ENCODE measurements at places on chromosomes 2 and 18.

DNA sequence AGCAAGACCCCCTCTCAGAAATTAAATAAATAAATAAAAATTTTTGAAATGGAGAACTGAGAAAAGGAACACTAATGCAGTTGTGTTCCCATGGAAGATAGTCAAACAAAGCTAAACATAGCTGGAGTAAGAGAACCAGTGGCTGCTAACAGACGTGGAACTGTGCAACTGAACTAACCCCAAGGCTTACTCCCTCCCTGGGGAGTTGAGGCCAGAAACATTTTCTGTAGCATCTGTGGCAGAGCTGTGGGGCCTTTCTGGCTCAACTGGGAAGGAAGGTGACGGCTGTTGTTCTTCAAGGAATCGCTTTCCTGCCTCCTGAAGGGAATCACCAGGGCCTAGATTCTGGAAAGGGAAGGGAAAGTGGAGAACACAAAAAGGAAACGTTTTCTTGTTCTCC, 53.9 kb upstream of the B3GNT2 start:
- no peak for DNase-seq

DNA sequence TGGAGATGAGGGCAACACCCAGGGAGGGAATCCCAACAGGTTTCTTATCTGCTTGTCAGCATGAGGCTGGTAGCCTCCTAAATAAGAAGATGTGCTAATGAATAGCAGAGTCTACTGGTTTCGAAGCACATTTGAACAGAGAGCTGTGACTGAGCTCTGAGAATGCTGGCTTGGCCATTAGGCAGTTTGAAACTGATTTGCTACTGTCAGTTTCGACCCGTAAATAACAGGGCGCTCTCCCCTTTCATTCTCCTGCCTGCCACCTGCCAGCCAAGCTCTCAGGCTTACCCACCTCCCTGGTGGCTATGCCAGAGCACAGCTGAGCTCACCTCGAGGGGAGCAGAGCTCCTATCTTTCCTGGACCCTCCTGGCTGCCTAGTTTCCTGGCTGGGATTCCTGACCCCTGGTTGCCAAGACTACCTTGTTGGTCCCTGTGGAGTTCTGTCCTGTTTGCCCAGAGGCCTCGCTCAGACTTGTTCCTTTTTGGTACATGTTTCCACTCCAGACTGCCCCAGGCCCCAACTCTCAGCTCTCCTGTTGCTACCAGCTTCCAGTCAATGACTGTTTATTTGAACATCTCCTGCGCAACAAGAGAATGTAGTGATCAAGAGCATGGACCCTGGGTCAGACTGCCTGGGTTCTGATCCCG, 102.3 kb upstream of the ALPP start:
- DNase-seq: no peak

DNA sequence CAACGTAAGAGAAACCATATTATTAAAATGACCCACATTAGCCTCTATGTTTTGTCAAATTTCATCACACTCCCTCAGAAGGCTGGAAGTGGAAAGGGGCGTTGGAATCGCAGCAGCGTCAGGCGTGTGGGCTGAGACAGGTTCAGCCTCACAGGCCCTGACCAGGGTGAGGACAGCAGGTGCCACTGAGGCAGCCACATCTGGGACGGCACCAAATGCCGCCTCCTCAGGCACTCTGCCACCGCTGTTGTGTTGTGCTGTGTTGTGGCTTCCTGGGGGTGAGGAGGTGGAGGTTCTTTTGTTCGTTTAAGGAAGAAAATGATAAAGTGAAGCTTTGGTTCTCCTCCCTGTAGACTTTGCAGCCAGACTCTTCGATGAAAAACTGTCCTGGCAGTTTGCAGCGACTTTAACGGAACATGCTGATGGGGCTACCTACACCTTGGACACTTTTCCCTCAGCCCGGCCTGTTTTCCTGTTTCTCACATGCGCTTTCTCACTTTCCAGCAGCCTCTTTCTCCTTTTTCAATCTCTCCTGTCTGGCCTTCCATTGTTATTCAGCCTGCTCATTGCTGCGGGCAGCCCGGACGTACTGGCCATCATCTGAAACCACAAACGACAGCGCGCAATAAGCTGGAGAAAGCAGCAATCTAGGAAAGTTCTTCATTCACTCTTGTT, 44.9 kb upstream of the SALL3 start:
- DNase-seq: no peak

DNA sequence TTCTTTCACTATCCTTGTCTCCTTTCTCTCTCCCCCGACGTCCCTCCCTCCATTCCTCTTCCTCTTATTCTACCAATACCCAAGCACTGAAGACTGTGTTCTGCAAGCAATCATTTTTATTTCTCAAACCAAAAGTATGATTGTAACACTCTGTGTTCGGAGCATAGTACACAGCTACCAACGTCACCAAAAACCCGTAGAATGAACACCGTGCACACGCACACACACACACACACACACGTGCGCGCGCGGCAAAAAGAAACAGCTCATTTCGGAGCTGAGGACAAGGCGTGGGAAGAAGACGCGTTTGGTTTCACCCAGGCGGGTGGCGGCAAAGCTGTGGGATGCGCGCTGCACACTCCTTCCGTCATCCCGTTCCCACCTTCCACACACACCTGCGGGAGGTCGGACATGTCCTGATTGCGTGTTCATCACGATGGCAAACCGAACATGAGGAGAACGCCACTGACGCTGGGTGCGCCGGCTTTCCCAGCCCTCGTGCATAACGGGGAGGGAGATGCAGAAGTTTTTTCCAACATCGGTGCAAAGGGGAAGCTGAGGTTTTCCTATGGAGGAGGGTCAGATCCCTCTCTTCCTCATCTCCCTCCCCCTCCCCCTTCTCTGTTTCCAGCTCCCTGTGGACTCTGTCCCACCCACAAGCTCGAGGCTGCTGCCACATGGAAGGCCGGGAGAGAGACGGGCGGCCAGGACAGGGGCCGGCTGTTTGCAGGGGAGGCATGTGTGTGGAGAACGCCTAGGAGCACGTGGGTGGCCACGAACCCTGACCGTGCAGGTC, 20.4 kb downstream of the MBP start:
- DNase-seq: no peak

GRCh38 chr2:38626326-38627035, 23.8 kb upstream of the HNRNPLL start:
- peak; percentile 32 for DNase-seq

DNA sequence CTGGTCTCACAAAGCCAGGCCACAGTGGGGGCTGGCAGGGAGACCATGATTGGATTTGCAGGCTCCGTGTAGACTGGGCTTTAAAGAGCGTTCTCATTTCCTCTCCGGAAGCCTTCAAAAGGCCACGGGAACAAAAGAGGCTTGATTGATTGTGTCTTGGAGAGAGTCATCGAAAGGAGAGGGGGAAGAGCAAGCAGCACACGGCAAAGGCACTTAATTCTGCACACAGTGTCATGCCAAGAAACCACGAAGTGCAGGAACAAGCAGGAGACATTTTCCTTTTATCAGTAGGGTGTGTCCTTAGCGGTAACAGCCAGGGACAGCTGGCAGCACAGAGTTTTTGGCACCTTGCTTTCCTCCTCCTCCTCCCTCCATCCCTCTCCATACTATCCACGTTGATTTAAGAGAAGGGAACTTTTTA, 47.7 kb downstream of the GLI2 start:
- peak; percentile 17 for DNase-seq

- no peak for DNase-seq
These were observed 631.5 kb downstream of the SUCLG1 start for GRCh38 chr2:83827618-83828017.

GRCh38 chr2:203857656-203858055, 9.9 kb upstream of the CTLA4 start:
- DNase-seq: no peak

- no peak for DNase-seq
These were observed 29.7 kb upstream of the PID1 start for GRCh38 chr2:229300790-229301189.

DNA sequence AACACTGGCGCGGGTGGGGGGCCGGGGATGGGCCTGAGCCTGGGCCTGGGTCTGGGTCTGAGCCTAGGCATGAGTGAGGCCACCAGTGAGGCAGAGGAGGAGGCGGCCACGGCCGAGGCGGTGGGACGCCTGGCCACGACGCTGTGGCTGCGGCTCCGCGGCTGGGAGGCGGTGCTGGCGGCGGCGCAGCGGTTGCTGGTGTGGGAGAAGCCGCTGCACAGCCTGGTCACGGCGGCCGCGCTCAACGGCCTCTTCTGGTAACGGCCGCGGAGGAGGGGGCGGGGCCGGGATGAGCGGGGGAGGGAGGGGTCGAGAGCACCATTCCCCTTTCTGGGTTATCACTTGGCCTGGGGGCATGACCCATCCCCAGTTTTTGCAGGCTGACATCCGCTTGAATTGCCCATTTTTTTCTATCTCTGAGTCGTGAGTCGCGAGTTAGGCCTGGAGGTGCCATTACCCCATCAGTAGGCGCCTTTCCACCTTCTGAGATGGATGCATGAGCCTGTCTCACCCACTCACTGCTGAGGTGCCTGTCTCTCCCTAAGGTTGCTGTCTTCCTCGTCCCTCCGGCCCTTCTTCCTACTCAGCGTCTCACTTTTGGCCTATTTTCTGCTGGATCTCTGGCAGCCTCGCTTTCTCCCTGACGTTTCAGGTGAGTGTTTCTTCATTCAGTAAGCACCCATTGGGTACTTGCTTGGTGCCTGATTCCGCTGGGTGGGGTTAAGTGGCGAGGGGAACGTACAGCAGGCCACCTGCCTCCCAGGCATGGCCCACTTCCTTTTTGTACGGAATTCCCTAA, 501 bp downstream of the RETREG2 start:
- DNase-seq: peak; percentile 74

GRCh38 chr2:128017561-128017960, 10.3 kb downstream of the SAP130 start:
- no peak for DNase-seq

DNA sequence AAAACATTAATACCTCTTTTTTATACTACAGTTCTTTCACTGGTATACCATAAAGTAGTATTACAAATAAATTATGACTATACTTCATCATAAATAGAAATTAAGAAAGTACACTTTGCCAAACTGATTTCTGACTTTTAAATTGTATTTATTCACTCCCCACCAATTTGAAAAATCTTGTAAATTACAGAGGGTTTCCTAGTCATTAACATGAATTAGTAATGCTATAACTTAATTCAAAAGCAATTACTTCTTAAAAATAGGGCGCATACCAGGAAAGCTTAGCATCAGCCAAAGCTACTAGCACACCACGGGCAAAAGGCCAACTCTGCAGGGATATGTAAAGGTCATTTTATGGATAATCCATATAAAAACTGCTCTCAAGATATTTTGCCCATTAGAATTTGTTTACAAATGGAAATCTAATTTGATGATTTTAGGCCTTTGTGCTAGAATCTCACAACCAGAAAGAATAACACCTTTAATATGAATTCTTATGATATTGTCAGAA, 142.3 kb downstream of the PIGN start:
- DNase-seq: no peak

- no peak for DNase-seq
These were observed 103.6 kb upstream of the CELF4 start for GRCh38 chr18:37668971-37669747.

- DNase-seq: no peak
These were observed 284 bp upstream of the EXOC6B start for GRCh38 chr2:72826156-72826477.

GRCh38 chr2:144480285-144480684, 39.6 kb downstream of the ZEB2 start:
- DNase-seq: no peak

DNA sequence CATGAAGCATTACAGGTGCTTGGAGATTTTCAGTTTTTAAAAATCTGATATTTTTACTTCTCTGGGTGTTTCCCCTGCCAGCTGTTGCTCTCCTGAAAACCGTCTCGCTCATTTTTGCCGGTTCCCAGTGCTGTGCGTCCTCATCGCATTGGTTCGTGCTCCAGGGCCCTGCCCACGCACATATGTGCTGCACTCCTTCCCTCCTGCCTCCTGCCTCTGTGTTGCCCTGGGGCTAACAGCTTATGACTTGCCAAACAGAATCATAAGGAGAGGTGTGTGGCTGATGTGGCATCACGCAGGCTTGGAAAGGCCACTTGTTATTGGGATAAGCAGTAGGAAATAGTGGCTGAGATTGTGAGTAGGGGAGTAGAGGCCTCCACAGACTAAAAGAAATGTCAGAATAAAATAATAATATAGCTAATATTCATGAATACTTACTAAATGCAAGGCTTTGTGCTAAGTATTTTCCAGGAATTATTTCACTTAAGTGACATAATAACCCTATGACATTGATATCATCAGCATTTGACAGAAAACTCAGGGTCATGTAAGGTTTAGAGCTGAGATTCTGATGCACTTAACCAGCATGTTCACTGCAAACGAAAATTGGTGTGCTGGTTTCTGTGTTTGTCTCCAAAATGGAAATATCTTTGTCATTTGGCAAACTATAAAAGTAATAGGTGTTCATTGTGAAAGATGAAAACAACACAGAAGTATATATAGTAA, 53.5 kb downstream of the SLC4A1AP start:
- no peak for DNase-seq

GRCh38 chr2:202530038-202530437, 104.7 kb upstream of the FAM117B start:
- DNase-seq: no peak

DNA sequence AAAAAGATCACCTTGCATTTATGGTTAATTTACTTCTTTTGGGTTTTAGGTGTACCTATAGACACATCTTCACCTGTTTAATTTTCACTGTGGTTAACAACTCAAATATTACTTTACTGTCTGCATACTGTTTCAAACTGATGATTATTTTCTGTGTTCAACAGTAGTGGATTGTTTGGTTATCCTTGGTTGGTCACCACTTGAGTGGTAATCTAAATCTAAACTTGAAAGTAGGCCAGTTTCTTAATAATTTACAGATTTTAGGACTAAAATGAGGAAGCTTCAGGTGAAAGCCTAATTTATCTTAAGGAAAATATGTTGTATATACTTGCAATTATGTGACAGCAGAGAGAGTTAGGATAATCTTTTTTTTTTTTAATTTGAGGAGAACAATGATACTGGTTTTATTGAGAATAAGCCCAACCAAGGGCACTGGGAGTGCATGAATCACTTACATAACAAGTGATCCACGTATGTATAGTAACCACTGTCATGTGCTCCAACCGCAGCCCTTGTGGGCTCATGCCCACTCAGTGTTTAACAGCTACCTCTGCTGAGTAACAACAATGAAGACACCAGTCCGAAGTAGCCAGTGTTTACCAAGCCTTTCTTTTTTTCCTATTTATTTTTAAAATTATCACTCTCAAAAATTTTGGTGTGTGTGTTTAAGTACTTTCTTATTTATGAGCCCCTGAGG, 31.0 kb upstream of the WDSUB1 start:
- DNase-seq: no peak

DNA sequence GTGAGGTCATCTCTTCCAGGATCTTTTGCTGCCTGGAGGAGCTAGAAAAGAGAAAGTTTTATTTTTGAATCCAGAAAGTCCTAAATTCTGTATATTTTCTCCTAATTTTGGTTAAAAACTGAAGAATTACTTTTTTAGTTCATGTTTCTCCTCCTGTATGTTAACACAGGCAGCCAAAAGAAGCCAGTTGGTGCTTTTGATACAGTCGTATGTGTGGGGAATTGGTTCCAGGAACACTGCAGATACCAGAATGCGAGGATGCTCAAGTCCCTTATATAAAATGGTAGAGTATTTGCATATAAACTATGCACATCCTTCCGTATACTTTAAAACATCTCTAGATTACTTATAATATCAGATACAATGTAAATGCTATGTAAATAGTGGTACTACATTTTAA, 22.6 kb upstream of the ADAM23 start:
- DNase-seq: no peak

- no peak for DNase-seq
These were observed 6.1 kb downstream of the RNF144A start for GRCh38 chr2:6923319-6923718.

- no peak for DNase-seq
These were observed 84.3 kb downstream of the FANCL start for GRCh38 chr2:58156780-58157179.
